ENCODE measurements at places on chromosomes 16 and 17.

DNA sequence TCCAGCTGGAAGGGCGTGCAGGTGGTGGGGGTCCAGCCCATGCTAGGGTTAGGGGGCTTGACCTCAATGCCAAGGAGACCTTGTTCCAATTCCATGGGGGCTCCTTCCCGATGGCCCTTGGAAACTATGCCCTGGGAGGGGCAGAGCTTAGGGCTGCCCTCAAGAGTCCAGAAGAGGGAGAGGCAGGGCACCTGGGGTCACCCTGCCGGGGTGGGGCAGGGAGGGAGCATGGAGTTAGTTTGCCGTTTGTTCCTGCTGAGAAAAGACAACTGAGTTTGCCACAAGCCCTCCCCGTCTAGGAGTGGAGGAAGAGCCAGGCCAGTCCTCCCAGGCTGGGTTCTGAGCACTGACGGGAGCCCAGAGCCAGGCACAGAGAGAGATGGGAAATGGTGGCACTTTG is 21.4 kb downstream of the MMP15 start:
- no peak for DNase-seq

DNA sequence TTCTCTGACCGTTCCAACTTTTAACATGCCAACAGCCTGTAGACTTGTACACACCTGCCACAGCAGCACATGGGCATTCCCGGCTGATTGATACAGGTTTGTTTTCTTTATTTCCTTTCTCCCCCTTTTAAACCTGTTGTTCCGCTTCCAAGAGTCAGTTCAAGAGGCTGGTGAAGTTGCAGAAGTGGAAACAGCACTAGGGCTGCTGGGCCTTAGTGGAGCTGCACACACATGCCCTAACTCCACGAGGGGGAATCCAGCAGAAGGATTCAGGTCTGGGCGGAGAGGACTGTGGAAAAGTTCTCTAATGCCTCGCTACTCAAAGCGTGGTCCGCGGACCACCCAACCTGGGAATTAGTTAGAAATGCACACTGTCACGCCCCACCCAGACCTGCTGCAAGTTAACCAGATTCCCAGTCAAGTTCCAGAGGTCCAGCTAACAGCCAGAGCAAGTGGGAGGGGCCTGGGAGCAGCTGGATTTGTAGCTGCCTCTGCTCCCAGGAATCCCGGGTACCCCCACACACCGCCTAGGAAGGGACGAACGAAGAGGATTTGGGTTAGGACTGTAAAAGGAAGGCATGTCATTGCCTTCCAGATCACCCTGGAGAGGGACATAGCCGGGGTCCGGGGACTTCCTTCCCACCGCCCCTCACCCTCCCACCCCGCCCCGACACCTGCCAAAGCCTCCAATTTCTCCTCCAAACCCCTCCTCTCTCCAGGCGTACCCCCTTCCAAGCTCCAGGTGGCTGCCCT is 542 bp downstream of the SLC39A11 start:
- DNase-seq = no peak

DNA sequence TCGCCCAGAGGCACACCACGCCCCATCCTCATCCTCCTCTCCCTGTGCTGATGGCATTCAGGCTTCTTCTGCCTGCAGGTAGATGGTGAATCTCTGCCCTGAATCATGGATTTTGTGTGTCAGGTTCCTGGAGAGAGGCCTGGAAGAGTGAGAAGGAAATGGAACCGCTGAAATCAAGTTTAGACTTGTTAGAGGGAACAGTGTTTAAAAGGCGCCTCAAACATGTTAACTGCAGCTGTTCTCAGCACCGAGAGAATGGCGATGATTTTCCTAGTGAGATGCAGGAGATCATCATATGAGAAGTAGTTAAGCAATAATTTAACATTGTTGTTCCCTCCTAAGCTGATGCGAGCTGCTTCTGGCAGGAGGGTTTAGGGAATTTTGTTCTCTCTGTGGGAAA is 744.4 kb upstream of the EEF2KMT start:
- DNase-seq = no peak

DNA sequence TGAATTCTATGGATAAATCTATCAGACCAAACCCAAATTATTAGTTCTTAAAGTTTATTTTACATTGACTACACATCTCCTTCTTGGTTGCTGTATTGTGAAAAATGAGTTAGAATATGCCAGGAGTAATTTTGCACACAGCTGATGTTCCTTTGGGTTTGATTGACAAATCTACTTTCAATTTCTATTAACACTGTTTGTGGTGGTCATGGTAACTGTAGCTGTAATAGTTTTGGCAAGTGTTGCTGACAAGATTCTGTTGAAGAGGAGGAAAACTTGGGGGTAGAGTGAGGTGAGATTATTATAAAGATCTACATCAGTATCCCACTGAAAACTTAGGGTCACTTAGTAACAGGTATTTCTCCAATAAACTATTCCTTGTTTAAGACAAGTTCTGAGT is 30.3 kb downstream of the MRTFB start:
- no peak for DNase-seq

- no peak for DNase-seq
Measured at GRCh38 chr16:23020084-23020483, 129.2 kb downstream of the USP31 start.

DNA sequence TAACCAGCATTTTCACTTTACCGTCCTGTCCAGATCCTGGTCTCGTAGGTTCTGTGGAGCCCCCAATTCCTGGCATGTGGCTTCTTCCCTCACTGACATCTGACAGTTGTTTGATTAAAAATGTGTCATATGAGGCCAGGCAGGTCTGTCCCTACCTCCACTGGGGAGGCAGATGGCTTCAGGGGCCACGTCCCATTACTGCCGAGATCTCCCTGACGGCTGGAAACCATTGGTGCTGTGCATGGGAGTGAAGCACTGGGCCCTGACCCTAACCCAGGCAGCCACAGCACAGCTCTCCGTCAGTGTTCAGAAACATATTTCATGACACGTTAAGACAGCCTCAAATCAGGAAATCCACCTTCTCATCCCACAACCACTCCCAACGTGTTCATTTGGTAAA is 77.5 kb downstream of the GNAO1 start:
- no peak for DNase-seq

- DNase-seq = peak; percentile 55
Measured at GRCh38 chr16:59210955-59211541, 476.9 kb upstream of the GOT2 start.

All from brain pericyte (primary cell).